GM12878 (cell line): ENCODE measurements at places on chromosomes 1 and 21.

GRCh38 chr1:115669886-115670285 lies 28.1 kb downstream of the VANGL1 start:
- no peak for DNase-seq

GRCh38 chr1:225462714-225463574 lies 35.1 kb upstream of the LBR start:
- DNase-seq: no peak

DNA sequence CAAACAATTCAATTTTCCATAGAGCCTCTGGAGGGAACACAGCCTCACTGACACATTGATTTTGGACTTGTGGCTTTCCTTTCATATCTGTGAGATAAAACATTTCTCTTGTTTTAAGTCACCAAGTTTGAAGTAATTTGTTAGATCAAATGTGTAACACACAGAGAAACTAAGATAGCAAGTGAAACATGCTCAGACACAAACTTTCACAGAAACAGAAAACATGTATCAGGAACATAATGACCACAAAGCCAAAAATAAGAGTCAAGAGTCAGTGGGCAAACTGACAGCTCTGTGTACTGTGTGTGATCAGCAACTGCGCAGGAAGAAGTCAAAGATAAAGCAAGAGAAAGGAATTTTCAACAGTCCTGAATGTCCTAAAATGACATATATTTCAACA lies 1237.5 kb downstream of the AMY1C start:
- peak; percentile 42 for DNase-seq

DNA sequence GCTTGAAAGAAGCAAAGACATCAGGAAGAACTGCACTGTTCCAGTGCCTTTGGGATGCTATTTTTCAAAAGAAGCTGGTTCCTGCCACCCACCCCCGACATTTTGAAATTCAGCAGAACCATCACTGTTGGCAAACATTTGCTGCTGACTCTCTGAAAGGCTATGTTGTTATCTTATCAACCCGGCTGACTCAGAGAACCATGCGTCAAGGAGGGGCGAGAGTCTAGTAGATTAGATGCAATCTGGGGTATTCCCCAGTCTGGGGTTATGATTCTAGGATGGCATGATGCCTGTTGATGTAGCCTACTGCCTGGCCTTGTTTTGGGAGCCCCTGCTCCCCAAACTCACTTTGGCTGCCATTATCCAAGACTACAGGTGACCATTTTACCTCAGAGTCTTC lies 267.8 kb upstream of the RUNX1 start:
- DNase-seq: no peak

DNA sequence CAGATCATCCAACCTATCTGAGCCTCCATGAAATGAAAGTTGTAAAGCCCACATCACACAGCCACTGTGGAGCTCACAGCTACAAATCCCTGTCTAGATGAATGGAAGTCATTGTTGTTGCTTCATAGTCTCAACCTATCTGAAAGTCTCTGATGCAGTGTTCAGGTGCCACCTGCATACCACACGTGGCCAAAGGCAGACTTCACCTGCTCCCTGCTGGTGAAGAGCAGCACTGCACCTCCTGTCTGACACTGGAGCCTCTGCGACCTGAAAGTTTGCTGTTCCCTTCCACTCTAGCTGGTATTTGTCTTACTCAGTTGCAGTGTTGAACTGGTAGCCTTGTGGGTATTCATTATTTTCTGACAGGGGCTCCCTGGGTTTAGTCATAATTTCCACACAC lies 18.4 kb downstream of the LORICRIN start:
- no peak for DNase-seq

- no peak for DNase-seq
These were observed 77.8 kb downstream of the BACH1 start for GRCh38 chr21:29376556-29376955.

DNA sequence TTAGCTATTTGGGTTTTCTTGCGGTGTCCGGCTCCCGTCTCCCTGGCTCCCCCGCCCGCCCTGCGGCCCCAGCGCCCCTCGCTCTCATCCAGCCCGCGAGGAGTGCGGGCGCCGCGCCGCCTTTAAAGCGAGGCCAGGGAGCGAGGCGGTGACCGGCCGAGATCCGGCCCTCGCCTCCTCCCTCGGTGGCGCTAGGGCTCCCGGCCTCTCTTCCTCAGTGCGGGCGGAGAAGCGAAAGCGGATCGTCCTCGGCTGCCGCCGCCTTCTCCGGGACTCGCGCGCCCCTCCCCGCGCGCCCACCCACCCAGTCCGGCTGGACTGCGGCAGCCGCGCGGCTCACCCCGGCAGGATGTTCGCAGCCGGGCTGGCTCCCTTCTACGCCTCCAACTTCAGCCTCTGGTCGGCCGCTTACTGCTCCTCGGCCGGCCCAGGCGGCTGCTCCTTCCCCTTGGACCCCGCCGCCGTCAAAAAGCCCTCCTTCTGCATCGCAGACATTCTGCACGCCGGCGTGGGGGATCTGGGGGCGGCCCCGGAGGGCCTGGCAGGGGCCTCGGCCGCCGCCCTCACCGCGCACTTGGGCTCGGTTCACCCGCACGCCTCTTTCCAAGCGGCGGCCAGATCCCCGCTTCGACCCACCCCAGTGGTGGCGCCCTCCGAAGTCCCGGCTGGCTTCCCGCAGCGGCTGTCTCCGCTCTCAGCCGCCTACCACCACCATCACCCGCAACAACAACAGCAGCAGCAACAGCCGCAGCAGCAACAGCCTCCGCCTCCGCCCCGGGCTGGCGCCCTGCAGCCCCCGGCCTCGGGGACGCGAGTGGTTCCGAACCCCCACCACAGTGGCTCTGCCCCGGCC lies 492 bp downstream of the HLX start:
- no peak for DNase-seq

GRCh38 chr1:4718071-4718470 lies 63.7 kb downstream of the AJAP1 start:
- DNase-seq: no peak

DNA sequence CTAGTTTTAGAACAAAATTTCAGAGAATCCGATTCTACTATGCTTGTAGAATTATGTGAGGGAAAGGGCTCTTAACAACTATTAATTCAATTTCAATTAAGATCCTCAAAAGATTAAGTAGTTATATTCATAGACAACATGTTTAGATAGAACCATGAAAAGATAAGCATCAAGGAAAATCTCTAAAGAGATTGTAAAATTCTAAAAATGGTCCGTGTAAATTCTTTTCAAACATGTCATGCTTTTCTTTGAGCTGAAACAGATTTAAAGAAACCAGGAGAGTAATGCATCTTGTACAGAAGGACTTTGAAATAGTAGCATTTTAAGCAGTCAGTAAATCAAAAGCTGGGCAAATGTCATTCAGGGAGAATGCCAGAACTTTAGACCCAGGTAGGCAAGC lies 1080.6 kb upstream of the B3GALT2 start:
- DNase-seq: no peak

GRCh38 chr1:26410706-26411623 lies at the start of gene LIN28A:
Gene LIN28A (plus strand): TSS chr1:26410817. CDS start chr1:26410892, 75 bp downstream.
- DNase-seq: no peak

DNA sequence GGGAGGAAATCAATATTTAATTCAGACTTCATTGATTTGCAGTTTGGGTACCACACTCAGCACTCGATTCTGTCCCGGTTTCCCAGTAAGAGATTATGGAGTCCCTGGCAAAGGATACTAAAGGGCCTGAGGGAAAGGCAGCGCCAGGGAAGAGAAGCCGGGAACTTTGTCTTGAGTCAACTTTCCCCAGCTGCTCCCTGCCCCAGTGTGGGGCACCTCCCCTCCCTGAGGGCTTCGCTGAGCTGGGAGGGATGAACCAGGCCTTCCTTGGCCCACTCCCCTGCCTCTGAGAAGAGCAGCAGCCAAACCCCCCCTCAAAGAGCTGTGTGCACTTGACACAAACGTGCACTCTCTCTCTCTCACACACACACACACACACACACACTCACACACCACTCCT lies 32.6 kb downstream of the OPTC start:
- no peak for DNase-seq

DNA sequence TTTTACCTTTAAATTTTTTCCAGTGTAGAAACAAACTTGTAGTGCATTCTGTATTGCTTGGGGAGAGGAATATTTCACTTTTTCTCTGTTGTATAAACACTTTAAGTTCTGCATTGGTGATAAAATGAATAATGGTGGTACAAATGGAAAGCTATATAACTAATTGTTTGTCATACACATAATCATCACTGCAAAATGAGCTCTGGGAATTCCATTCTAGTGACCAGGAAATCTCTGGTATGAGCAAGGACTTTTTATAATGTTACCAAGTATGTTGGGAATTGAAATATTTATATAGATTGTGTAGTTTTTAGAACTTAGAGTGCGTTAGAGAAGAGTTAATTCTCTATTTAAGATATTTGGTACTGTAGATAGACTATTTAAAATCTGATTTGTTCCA lies 5.0 kb upstream of the FMN2 start:
- no peak for DNase-seq

- DNase-seq: no peak
These were observed 46.9 kb upstream of the GNG12 start for GRCh38 chr1:67880056-67880601.

DNA sequence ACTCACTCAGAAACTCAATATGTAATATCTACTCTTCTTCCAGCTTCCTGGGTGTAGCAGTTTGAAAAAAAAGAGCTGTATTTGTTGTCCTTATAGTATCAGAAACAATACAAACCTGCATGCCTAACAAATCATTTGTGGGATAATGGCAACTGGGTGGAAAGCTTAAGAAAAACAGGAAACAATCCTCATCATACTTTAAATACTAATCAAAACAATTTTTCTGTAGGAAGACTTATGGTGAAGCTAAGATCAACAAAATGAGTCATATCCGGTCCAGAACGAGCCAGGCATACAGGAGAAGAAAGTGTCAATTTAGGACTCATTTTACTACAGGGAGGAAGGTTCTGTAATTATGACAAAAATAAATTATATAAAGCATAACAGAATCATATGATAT lies 181.8 kb upstream of the ADGRL4 start:
- DNase-seq: no peak

GRCh38 chr1:212213784-212214183 lies 71.4 kb upstream of the PPP2R5A start:
- no peak for DNase-seq

GRCh38 chr1:1359308-1359663 lies 931 bp upstream of the MXRA8 start:
- DNase-seq: no peak

GRCh38 chr1:162941024-162941423 lies 80.0 kb upstream of the CCDC190 start:
- DNase-seq: no peak

DNA sequence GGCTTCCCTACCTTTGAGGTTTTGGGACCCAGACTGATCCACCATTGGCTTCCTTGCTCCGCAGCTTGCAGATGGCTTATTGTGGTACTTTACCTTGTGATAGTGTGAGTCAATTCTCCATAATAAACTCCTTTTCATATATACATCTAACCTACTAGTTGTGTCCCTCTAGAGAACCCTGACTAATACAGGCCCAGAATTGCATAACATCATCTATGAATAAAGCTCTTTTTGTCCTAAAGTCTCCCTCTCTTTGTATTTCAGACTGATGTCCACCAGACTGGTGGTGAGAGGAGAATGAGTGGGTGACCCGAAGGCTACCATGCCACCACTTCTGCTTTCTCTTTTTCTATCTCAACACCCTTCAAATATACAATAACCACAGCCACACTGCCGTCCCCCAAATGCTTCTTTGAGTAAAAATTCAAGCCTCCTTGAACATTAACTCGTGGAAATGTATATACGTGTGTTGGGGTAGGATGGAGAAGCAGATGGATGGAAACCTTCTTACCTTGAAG lies 265.7 kb downstream of the PTBP2 start:
- no peak for DNase-seq

DNA sequence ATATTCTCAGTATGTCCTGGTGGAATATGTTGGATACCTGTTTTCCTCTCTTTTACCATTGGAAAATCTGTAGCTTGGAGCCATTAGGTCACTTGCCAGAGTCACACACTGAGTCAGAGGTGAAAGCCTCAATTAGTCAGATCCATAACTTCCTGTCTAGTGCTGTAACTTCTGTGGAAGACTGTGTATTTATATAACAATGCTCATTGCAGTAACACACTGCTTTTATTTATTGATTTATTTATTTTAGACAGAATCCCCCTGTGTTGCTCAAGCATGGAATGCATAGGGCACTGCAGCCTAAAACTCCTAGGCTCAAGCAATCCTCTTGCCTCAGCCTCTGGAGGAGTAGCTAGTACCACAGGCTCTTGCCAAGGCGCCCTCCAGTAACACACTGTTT lies 1.3 kb upstream of the DOCK7 start:
- DNase-seq: no peak

DNA sequence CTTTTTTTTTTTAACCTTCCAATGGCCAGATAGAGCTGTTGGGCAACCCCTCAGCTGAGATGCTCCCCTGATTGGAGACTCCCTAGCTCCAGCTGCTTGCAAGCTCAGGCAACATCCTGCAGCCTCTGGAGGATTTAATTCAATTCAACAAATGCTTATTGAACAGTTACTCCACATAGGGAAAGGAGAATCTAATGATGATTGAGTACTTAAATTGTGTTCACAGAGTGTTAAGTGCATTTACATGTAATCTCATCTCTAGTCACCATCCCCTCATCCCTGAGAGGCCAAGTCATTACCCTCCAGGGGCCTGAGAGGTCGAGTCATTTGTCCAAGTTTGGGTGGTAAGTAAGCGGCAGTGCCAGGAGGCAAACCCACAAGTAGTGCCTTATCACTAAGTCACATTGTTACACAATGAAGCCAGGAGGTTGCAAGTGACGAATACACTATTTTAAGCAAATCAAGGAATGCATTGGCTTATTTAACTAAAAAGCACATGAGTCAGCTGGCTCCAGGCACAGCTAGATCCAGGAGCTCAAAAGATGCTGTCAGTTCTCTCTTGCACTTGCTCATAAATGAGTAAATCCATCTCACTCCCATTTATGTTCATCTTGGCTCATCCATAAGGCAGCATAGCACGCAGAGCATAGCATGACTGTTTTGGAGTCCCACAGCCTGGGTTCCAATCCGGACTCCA lies 64.3 kb downstream of the OPTC start:
- no peak for DNase-seq

DNA sequence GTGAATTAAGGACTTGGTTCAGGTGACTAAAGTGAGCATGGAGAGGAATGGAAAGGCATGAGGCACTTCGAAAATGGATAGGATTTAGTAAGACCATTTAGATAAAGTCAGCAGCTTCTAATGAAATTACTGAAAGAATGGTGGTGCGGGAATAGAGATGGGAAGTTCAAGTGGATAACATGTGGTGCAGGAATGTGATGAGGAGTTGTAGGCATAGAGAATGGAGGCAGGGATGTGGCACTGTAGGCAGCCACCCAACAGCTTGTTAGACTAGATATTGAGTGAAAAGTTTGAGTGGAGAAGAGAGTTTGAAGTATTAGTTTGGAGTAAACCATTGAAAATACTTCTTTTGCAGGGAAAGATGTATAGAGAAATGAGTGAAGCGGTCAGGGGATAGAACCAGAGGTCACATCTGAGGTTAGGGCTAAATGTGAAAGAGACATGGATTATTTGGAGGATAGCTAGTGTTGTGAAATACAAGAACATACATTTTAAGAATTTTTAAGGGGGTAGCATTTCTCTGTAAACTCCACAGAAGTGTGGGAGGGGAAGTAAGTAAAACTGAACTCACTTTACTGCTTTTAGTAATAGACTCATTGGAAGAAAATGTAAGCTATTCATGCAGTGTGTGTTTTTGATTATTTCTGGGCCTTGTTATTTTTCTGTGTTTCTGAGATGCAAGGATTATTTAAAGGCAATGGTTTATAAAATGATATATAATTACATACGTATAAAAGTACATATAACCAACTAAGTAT lies 46.2 kb downstream of the DYRK1A start:
- no peak for DNase-seq

- DNase-seq: no peak
These were observed 35.5 kb downstream of the SLC26A9 start for GRCh38 chr1:205907794-205908193.
